ENCODE measurements at places on chromosomes 4 and X. TPM values are rescaled to one million over a fixed set of nuclear protein-coding genes. Genes with fewer than 3 reads are reported as not detected.

The FAM47C gene
- not detected for total RNA-seq

The FOXR2 gene
- not detected for total RNA-seq

DNA sequence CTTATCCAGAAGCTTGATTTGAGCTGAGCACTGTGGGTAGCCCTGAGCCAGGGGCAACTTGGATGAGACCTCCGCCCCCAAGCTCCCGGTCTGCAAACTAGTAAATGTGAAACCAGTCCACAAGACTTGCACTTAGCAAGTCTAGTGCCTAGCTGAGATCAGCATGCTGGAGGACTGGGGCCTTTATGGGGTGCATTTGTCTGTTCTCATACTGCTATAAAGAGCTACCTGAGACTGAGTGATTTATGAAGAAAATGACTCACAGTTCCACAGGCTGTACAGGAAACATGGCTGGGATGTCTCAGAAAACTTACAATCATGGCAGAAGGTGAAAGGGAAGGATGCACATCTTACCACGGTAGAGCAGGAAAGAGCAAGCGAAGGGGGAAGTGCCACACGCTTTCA lies 42.1 kb upstream of the HOPX start:
- DNase-seq: peak; percentile 14

GRCh38 chrX:39112143-39112542 lies 310.9 kb downstream of the MID1IP1 start:
- no peak for DNase-seq

DNA sequence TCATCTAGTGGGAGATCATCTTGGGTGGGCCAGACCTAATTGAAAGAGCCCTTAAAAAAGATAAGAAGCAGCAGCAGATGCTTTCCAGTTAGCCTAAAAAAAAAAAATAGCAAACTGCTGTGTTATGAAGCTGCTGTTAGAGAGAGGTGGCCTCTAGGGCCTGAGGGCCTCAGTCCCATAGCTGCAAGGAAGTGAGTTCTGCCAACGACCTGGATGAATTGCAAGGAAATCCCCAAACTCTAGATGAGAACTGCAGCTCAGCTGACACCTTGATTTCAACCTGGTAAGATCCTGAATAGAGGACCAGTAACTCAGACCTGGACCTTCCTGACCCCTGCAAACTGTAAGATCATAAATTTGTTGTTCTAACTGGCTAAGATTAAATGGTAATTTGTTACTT lies 275.2 kb downstream of the TENM3 start:
- no peak for DNase-seq

- no peak for DNase-seq
These were observed 136.8 kb downstream of the C4orf33 start for GRCh38 chr4:129232589-129233337.
